ENCODE measurements at places on chromosomes 13 and 19. TPM values are rescaled to one million over a fixed set of nuclear protein-coding genes. Genes with fewer than 3 reads are reported as not detected.

Gene CCDC124
- total RNA-seq: 44.1 TPM

Gene DKKL1
- total RNA-seq: not detected

Gene NKPD1
- total RNA-seq: 0.81 TPM

Gene WDR87
- total RNA-seq: not detected

Gene IL4I1
- 2.2 TPM for total RNA-seq

Gene SIGLEC12
- 2.2 TPM for total RNA-seq

Gene ZNF506
- total RNA-seq: 55.5 TPM

Gene F7
- not detected for total RNA-seq

Gene LILRB1
- 7.9 TPM for total RNA-seq

Gene HSD17B14
- total RNA-seq: 16.8 TPM

Gene CCL25
- not detected for total RNA-seq

Gene GRK1
- total RNA-seq: not detected

Gene NBEA
- total RNA-seq: 10.2 TPM

Gene SERPINE3
- 0.68 TPM for total RNA-seq

Gene B3GNT8
- total RNA-seq: 4.0 TPM

Gene KIR2DL3
- not detected for total RNA-seq

Gene MEIOSIN
- total RNA-seq: not detected

Gene CD33
- total RNA-seq: 8.1 TPM

Gene LRRC25
- 18.7 TPM for total RNA-seq

Gene FGF21
- total RNA-seq: not detected

Gene KASH5
- not detected for total RNA-seq

Gene COMP
- total RNA-seq: 29.8 TPM

Gene KCTD12
- total RNA-seq: 99.7 TPM

Gene KCNJ14
- total RNA-seq: 1.2 TPM

Gene AP1M2
- 2.3 TPM for total RNA-seq

Gene GAPDHS
- total RNA-seq: not detected

Gene ADPRHL1
- 12.6 TPM for total RNA-seq

Gene AMH
- total RNA-seq: 0.92 TPM

Gene LIN7B
- 19.8 TPM for total RNA-seq

Gene ACP7
- total RNA-seq: not detected

Gene TMEM205
- total RNA-seq: 103 TPM

Gene PLIN5
- total RNA-seq: 4.0 TPM

Gene TMEM190
- total RNA-seq: not detected

Gene MYBPC2
- 0.14 TPM for total RNA-seq

Gene IFNL1
- not detected for total RNA-seq

Gene MUC16
- total RNA-seq: not detected

Gene ECSIT
- 44.1 TPM for total RNA-seq

Gene ABHD8
- total RNA-seq: 24.0 TPM

Gene B9D2
- 1.2 TPM for total RNA-seq
